Stimulated activated CD4-positive, alpha-beta T cell treated with anti-CD3 and anti-CD28 coated beads, Interleukin-12 subunit alpha, Interleukin-12 subunit beta, amount 100 ng/mL, for 48 hours (primary cell): ENCODE measurements at places on chromosomes 6 and 20.

- no peak for DNase-seq
Observed at GRCh38 chr6:169160091-169160854, 93.4 kb downstream of the THBS2 start.

DNA sequence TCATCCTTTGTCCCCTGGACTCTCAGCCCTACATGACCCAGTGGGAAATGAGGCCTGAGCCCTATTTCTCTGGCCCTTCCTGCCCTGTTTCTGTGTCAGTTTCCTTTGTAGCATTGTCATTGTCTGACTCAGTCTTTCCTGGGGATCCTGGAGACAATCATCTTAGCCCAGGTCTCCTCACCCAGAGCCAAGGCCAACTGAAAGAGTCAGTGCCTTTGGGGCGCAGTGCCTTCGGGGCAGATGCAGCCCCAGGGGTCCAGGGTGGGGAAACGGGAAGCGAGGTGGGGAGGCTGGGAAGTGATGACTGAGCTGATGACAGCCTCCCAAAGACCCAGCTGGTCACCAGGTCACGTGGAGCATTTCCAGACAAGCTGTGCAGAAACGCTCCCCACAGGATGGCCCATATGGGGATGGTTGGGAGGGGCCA lies 93.3 kb upstream of the SULF2 start:
- no peak for DNase-seq

DNA sequence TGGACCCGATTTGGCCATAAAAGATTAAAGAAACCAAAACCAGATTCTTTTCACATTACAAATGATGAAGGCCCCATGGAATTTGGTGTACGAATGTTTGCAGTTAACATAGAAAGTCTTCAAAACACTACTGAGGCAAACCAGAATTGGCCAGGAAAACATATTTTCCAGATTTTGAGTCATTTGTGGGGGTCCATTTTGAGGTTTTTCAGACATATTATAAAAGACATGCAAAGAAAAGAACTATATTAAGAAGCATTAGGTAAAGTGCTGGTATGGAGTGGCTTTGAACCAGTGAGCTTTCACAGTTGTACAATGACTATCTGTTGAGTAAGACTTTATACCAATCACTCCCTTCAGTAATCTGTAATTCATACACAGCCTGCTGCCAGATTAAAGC lies 168.9 kb upstream of the COL21A1 start:
- DNase-seq: no peak

- DNase-seq: peak; percentile 91
Observed at GRCh38 chr20:48769069-48769983, 58.5 kb downstream of the PREX1 start.

- DNase-seq: no peak
Observed at GRCh38 chr20:40643891-40644290, 45.1 kb downstream of the MAFB start.

- no peak for DNase-seq
Observed at GRCh38 chr6:104601131-104601651, 258.5 kb downstream of the HACE1 start.

DNA sequence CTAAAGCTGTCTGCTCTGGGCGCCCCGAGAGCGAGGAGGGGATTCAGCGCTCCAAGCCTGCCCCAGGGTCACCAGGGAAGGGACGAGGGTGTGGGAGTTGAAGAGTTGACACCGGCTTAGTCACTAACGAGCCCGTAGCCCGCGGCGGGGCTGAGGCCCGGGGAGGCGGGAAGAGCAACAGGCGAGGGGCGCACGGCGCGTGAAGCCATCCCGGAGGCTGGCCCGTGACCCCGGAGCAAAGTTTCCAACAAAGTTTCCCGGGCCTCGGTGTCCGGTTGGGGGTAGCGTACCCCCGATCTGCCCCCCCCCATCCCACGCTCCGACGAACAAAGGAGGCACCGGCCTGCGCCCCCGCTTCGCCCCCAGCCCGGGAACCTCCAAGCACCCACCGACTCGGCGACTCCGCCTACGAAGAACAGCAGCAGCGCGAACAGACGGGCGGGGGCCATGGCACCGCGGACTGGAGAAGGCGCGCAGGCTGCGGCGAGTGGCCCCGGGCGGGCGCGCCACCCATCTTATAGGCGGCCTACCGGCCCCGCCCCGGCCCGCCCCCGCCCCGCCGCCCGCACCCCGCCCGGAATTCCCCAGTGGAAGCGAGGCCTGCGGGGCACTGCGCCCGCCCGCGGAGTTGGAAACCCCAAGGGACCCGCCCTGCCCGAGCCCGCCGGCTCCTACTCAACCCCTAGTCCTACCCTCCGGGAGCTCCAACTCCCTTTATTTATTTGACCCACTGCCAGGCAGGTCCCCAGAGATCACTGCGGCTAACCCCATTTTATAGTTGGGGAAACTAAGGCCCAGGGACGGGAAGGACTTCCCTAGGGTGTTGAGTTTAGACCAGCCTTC lies at the start of gene SDC4:
TSS of gene SDC4 (minus strand) at position 489 of the 843 bp plus-strand sequence. CDS start at position 449, 40 bp downstream.
- peak; percentile 38 for DNase-seq

DNA sequence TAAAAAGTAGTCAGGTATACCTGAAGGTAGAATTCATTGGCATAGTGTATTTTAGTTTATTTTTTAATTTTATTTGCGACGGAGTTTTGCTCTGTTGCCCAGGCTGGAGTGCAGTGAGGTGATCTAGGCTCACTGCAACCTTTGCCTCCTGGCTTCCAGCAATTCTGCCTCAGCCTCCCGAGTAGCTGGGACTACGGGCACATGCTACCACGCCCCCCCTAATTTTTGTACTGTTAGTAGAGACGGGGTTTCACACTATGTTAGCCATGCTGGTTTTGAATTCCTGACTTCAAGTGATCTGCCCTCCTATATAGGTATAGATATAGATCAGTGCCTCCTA lies 102.8 kb upstream of the PRSS16 start:
- no peak for DNase-seq

DNA sequence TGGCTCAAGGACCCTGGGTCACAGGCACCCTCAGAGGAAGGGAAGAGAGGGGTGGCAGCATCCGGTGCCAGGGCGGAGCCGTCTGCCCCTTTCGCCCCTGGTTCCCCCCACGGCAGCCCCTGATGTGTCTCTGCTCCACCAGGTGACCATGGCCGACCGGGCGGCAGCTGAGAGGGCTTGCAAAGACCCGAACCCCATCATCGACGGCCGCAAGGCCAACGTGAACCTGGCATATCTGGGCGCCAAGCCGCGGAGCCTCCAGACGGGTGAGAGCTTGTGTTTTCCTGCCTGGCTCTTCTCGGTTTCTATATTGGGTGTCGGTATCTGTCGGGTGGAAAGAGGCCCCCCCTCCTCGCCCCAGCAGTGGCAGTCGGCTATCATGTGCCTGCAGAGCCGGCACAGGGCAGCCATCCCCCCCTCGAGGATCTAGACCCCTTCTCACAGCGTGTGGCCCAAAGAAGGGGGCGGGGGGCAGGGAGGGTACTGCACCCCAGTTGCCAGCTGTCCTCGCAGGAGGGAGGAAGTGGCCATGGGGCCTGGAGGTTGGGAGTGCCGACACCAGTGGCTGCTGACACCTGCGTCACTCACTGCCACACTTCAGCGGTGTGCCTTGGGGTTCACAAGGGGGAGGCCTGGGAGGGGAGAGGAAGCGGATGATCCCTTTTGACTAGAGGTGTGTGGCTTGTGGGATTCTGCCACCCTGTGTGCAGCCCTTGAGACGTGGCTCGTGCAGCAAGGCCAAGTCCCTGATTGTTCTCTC lies 1.5 kb downstream of the RBM38 start:
- peak; percentile 52 for DNase-seq

GRCh38 chr20:34541264-34541901 lies 17.1 kb upstream of the MAP1LC3A start:
- DNase-seq: no peak

DNA sequence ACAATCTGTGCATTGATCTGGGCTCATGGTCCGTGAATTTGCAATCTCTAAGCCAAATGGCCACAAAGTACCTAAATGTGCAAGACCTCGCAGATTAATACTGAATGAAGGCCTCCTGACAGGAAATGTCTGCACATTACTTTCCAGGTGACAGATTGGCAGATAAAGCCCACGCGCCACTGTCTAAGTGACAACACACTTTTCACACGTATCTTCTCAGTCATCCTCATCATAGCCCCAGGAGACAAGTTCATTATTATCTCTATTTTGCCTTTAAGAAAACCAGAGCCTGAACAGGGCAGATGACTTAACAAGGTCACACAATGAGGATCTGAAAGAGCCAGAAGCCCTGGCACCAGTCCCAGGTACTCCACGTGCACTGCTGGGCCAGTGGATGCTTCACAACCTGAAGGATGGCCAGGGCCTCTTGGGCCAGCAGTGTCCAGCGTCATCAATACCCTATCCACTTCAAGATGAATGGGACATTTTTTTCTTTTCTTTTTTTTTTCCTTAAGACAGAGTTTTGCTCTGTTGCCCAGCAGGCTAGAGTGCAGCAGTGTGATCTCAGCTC lies 266.3 kb downstream of the PTPRT start:
- DNase-seq: no peak

DNA sequence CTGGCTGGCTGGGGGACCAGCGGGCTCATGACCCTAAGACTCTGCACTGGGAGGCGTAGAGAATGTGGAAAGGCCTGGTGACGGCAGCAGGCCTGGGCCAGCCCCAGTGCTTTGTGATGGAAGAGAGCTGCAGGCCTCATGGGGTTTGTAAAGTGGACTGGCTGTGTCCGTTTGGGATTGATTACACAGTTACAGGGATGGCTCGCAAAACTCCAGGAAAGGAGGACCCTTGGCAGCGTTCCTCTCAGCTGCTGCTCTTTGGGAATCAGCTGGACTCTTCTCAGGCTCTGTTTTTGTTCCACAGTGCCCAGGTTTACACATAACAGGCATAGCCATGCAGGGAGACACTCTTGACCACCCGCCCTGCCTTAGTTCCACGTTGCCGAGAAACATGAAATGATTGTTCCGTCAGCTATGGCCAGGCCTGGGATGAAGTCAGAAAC lies 89.0 kb downstream of the SLX4IP start:
- DNase-seq: no peak

GRCh38 chr6:11009353-11009752 lies 34.8 kb downstream of the ELOVL2 start:
- no peak for DNase-seq
